H7 (cell line): ENCODE measurements at places on chromosomes 11 and 22.

DNA sequence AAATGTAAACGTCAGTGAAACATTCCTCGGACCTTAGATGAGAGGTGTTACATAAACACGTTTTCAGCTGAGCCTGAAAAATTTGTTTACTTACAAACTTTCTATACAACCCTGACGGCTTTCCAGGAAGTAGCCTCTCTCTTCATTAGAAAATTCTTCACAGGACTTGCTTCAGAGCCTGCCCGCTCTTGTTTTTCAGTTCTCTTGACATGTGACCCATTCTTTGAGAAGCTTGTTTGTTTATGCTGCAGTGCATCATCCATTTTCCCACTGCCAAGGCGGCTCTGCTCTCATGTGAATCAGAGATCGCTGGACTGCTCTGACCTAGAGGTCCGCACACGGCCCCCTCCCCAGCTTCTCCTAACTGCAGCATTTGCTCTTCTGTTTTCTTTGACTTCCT is 47.9 kb upstream of the ARHGAP42 start:
- DNase-seq, result no peak

DNA sequence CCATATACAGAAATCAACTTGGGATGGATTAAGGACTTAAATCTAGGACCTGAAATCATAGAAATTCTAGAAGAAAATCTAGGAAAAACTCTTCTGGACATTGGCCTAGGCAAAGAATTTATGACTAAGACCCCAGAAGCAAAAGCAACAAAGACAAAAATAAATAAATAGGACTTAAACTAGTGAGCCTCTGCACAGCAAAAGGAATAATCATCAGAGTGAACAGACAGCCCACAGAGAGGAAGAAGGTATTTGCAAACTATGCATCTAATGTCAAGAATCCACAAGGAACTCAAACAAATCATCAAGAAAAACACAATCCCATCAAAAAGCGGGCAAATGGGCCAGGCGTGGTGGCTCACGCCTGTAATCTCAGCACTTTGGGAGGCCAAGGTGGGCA is 32.4 kb downstream of the TTC28 start:
- no peak for DNase-seq

DNA sequence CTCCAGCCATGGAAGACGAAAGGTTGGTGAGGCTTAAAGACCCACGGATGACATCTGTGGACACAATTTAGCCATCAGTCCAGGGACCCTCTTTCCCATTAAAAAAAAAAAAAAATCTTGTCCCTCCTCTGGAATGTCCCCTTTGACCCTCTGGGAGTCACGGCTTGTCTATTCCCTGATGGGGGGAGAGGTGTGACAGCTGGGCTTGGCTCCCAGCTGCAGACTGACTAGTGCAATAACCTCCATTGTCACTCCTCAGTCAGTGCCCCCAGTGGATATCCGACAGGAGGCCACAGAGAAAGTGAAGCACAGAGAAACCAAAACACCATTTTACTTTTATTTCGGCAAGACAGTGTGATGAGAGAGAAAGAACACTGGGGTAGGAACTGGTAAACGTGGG is 2.7 kb upstream of the VSIG2 start:
- no peak for DNase-seq

GRCh38 chr11:106879029-106879428 is 139.2 kb downstream of the GUCY1A2 start:
- DNase-seq, result no peak

DNA sequence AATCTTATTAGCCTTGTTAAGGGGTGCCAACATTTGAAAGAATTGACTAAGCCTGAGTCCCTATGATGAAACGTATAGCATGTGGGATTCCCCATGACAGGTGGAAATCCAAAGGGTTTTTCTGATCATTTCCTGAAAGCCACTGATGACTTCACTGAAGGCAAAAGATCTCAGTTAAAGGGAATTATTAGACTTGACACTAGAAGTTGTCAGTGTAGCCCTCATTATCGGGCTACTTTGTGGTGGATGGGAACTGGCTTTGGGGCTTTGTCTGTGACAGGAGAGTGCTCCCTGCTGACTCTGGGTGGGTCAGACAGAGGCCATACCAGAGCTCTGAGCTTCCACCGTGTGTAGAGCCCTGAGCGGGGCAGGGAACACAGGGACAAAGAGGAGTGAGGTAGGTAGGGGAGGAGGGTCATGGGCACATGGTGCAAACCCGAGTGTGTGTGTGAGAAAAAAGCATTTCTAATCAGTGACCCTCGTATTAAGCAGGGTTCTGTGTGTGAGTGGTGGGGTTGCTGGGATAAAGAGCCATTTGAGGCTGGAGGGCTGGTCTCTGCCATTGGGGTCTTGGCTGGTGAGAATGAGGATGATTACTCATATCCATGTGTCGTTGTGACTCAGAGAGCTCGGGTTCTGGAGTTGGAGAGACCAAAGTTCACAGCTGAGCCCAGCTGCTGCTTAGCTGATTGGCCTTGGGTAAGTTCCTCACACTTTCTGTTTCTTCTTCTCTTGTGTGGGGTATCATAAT is 101.1 kb downstream of the GRIK4 start:
- DNase-seq, result no peak

DNA sequence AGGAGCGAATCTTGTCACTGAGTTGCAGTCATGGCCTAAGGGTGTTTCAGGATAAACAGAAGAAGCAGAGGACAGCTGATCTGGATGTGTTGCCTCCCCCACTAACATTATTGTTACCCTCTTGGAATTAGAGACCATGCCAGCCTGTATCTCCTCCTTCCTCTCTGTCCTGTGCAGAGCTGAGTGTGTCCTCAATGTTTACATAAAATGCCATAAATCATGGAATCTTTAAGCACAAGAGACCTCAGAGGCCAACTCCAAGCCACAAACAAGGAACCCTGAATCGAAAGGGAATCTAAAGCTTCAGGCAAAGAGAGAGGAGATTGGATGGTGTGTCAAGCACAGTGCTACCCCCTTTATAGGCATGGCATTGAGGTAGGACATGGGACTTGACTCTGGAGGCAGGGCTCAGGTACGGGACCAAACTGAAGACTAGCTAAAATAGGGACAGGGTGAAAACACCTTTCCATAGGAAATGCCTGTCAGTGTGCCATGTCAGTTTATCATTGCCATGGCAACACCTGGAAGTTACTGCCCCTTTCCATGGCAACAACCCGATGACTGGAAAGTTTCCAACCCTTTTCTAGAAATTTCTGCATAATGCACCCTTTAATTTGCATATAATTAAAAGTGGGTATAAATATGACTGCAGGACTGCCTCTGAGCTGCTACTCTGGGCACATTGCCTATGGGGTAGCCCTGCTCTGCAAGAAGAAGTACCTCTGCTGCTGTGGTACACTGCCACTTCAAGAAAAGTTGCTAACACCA is 489.7 kb downstream of the MIAT start:
- no peak for DNase-seq

DNA sequence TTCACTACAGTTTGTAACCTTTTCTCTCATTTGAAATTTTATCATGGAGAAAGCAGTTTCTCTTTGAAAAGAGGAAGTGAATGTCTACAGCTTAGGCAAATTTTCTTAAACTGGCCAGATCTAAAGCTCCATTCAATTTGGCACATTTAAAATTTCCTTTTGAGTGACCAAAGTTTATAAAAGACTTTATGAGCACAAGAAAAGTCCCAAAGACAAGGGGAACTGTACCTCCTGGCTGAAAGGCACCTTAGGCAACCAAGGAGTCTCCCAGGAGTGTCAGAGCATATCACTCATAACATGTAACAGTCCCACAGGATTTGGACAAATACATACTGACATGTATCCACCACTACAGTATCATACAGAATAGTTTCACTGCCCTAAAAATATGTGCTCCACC is 41.3 kb downstream of the NARS2 start:
- DNase-seq, result no peak

DNA sequence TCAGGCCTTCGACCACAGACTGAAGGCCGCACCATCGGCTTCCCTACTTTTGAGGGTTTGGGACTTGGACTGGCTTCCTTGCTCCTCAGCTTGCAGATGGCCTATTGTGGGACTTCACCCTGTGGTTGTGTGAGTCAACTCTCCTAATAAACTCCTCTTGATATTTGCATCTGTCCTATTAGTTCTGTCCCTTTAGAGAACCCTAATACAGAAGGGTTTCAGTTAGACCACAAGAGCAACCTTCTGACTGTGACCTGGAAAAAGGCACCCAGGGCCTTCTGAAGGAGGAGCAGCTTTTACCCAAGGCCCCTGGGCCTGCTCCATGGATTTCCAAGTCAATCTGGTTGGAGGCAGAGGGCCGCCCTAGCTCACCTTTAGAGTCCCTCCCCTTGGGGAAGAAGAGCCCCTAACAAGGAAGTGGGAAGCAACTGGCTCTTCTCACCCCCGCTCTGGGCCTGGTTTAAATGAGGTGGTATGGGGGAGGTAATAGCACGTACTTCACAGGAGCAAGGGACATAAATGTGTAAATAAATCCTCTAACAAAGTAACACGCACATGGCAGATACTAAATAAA is 11.2 kb upstream of the CHST1 start:
- DNase-seq, result no peak

GRCh38 chr22:37453696-37454095 is 26.4 kb upstream of the ELFN2 start:
- no peak for DNase-seq

GRCh38 chr11:134356656-134357544 is 25.1 kb downstream of the GLB1L2 start:
- no peak for DNase-seq

GRCh38 chr11:65053827-65054508 is 4.4 kb downstream of the NAALADL1 start:
- DNase-seq, result no peak

DNA sequence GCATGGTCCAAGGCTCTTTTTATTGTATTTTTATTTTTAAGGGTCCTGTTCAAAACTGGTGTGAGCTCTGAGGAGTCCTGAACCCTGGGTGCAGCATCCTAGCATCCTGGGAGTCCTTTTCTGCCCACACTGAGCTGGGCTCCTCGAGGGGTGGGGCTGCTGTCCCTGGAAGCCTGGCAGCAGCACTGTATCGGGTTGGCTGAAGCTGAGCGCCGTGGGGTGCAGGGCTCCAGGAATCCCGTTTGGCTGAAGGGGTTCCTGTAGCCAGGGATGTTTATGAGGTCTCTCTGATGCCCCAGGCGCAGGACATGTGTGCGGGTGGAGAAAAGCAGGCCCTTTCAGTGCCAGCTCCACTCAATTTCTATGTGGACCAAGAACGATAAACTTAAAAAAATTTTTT is 95.4 kb downstream of the MPPED1 start:
- no peak for DNase-seq

- DNase-seq, result no peak
Observed at GRCh38 chr11:42589286-42589685, 722.5 kb upstream of the API5 start.

GRCh38 chr11:120203626-120204025 is 7.2 kb upstream of the OAF start:
- no peak for DNase-seq

DNA sequence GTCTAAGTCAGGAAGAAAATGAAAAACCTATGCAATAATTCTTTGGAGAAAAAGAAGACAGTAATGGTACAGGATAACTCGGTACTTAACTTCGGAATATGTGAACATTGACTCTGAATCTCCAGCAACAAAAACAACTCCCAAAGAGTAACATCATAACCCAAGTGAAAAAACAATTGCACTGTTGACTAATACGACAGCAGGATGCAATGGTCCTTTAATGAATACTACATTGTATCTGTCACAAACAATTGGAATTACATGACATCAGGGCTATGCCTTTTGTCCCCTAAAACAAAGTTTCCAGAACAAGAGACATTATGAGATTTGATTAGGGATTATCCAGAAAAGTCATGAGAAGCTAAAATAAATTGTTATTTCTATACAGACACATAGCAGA is 1065.9 kb downstream of the LRRC4C start:
- no peak for DNase-seq

- DNase-seq, result peak; percentile 91
Observed at GRCh38 chr11:77101043-77101537, 1.6 kb upstream of the OMP start.

DNA sequence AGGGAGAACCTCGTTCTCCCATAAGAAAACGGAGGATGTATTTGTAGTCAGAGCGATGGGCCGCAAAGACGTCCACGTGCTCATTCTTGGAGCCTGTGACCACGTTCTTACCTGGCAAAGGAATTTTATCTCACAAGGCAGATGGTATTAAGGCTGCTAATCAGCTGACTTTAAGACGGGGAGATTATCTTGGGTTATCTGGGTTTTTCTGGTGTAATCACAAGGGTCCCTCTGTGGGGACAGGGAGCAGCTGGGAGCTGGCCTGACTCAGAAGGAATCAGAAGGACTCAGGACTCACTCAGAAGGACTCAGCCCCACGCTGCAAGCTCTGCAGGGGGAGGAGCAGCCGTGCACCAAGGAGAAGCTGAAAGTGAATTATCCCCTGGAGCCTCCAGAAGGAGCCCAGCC is 7.5 kb upstream of the SIGIRR start:
- no peak for DNase-seq

- DNase-seq, result no peak
Observed at GRCh38 chr11:13386567-13386966, 76.5 kb downstream of the BTBD10 start.

DNA sequence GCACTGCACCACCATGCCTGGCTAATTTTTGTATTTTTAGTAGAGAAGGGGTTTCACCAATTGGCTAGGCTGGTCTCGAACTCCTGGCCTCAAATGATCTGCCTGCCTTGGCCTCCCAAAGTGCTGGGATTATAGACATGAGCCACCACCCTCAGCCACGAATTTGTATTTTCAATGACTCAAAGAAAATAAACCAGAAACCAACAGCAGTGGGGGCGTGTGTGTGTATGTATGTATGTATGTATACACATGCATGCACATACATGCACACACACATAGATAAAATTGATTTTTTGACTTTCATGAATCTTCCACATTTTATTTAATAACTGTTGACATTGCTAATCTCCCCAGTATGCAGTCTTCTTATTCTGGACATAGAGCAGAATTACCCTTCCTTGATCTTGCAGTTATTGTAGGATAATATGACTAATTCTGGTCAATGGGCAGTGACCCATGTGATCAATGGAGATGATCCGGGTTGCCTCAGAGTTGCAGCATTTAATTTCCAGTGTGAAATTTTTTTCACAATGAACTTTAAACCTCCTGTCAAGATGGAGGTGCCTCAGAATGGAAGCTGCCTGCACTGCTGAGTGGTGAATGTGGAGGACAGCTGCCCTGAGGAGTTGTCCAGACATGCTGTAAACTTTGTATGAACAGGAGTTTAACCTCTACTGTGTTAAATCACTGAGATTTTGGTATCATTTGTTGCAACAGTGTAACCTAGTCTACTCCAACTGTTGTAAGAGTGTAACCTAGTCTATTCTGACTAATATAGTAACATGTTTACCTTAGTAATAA is 12.8 kb upstream of the PTPN5 start:
- no peak for DNase-seq

DNA sequence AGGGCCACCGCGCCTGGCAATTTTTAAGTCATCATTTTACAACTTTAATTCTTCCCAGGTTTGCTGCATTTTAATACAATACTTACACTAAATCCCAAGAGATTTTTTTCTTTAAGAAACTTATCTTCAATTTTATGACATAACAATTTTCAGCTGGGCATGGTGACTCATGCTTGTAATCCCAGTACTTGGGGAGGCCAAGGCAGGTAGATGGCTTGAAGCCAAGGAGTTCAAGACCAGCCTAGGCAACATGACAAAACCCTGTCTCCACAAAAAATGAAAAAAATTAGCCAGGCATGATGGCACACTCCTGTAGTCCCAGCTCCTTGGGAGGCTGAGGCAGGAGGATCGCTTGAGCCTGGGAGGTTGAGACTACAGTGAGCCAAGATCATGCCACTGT is 38.8 kb downstream of the CLDN25 start:
- no peak for DNase-seq
